Hematopoietic multipotent progenitor cell treated with erythropoietin and hydrocortisone succinate and interleukin-3 and kit ligand, for 8 days (in vitro differentiated cells): ENCODE measurements at places on chromosomes 4 and X.
A peak's percentile ranks its signal among the peaks of the same experiment; 100 is the strongest.

DNA sequence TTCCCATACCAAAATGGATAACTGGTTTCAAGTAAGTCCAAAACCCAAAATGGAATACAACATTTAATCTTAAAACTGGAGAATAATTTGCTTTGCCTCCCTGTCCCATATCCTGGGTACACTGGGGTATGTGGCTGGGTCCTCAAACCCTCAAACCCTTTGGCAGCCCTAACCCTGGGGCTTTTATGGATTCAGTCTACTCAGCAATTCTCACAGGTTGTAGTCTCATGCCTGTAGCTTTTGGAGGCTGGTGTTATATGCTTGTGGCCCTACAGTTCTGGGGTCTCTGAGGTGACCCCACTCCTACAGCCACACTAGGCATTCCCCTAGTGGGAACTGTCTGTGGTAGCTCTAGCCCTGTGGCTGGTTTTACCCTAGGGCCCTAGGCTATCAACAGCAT lies 110.5 kb upstream of the NRK start:
- DNase-seq: no peak

GRCh38 chrX:43718956-43719355 lies 62.9 kb downstream of the MAOA start:
- DNase-seq: no peak

DNA sequence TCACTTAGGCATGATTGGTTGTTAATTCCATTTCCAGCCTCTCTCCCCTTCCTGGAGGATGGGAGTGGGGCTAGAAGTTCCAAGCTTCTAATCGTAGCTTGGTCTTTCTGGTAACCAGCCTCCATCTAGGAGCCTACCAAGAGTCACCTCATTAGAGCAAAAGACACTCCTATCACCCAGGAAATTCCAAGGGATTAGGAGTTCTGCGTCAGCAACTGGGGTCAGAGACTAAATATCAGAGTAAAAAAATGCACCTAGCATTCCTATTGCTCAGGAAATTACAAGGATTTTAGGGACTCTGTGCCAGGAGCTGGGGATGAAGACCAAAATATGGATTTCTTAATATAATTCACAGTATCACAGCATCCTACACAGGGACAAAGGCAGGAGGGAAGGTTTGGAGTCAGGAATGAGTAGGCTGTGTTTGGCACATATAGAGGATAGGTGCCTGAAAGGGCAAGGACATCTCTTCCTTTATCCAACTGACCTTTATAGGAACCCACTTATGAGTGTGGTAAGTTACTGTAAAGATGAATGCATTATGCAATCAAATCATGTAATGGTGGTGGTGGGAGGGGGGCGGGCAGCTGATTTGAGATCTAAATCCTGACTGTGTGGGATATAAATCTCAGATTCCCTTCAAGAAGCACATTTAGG lies 30.5 kb upstream of the LIMCH1 start:
- DNase-seq: no peak

GRCh38 chr4:168648929-168649328 lies 152.1 kb downstream of the PALLD start:
- DNase-seq: no peak

- DNase-seq: no peak
Observed at GRCh38 chr4:7366180-7366945, 68.4 kb downstream of the PSAPL1 start.

GRCh38 chr4:133149932-133150471 lies 908 bp downstream of the PCDH10 start:
- DNase-seq: no peak

DNA sequence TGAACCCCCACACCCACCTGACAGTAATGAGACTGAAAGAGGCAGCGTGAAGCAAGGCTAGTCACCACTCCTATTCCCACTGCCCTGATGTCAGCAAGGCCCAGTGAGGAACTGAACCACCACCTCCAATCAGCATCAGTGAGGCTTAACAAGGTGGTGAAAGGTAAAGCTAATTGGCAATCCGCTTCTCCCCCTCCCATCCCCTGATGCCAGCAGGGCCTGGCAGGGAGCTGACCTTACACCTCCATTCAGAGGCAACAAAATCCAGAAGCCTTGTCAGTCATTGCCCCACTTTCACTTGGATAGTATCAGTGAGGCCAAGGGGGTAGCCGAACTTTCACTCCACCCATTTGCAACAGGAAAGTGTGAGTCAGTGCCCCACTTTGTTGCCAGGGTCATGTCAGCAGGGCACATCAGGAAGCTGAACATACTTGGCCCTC lies 60.8 kb downstream of the AWAT2 start:
- DNase-seq: no peak

DNA sequence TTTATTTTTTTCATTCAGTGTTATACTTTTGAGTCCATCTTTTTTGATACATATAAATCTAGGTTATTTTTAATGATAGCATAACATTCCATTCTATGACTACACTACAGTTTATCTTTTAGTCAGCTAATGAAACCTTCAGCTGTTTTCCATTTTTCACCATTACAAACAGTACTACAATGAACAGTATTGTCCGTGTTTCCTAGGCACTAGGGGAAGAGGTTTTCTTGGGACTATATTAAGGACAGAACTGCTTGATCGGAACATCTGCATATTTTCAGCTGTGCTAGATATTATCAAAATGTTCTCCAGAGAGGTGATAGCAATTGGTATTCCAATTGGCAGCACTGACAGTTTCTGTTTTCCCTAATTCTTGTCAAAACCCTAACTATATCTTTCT lies 44.3 kb upstream of the HCCS start:
- DNase-seq: no peak

- no peak for DNase-seq
Observed at GRCh38 chr4:24966076-24966475, 53.2 kb upstream of the CCDC149 start.

- DNase-seq: no peak
Observed at GRCh38 chr4:147453561-147454141, 27.2 kb upstream of the EDNRA start.

DNA sequence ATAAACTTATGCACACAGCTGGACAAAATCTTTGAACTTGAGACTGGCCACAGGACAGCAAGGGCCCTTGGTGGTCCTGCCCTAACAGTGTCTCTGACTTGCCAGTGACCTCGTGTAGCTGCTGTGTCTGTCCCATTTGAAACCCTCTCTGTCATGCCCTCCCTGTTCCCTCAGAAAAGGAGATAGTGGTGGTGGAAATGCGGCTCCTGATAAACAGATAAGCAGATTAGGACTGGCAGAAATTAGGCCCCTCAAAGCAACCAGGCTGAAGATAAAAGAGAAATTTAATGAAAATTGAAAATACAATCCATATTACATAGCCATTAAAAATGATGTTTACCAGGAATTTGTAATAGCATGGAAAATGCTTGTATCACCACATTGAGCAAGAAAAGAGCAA lies 136.6 kb upstream of the ATP6AP2 start:
- DNase-seq: peak; percentile 13

DNA sequence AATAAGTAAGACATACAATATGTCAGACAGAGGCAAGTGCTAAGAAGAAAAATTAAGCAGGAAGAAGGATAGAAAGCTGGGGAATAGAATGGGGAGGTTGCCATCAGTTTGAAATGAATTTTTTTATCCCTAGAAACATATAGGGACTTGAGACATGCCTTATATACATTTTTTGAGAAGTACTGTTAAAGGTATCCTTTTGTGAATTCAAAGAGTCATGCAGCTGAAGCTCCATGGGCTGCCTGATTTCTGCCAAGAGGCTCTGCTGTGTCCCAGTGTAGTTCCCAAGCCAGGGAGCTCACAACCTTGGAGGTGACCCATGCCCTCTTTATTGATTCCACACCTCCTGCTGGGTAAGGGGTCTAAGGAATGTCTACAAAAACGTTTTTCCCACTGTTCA lies 564.6 kb upstream of the DIPK2B start:
- no peak for DNase-seq

DNA sequence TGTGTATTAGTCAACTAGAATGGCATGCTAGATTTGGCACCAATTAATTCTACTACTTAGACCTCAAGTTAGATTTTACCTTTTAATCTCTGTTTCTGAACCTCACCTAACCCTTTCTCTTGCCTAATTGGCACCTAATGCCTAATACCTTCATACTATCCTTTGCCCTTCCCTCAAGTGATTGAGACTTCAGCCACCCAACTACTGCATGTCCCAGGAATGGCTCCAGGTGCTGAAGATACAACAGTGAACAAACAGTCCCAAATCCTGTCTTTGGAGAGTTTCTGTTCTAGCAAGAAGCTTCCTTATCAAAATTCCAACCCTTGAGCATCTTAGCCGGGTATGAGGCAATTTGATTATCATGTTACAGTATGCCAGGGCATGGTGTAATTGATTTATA lies 139.9 kb downstream of the CPE start:
- DNase-seq: no peak

DNA sequence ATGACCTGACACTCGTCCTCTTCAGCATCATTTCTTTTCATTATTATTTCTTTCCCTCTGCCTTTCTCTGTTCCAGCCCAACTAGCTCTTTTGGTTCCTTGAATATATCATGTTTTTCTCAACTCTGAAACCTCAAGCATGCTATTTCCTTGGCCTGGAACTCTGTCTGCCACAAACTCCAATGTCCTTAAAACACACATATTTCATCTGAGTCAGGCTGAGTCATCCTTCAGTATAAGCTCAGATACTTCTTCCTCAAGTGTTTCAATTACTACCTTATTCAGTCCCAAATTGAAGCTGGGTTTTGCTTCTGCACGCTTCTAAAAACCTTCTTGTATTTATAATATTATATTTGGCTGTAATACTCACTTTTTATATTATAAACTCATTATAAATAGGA lies 424.2 kb downstream of the PDGFC start:
- no peak for DNase-seq

DNA sequence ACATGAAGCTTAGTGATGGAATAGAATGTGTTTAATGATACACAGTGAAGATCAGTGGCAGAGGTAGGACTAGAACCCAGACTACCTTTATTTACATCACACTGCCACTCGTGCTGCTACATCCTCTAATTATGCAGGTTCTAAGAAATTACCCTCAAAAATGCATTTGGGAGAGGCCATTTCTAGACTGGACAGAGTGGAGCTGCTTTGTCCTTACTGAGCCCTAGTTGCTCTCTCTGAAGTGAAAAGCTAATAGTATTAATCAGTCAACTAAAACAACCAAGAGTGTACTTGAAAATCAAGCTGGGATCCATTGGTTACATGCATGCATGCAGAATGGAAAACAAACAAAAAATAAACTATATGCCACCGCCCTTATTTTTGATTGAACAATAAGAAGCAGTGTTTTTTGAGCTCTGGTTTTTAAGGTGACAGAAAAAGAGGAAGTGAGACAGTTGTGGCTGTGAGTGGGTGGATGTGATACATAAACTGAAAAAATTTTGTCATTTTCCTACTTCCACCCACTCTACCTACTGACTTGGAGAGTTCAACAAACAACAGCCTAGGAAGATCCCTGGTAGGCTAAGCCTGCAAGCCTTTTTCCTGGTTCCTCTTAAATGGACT lies 6.8 kb upstream of the VSIG4 start:
- DNase-seq: peak; percentile 39

DNA sequence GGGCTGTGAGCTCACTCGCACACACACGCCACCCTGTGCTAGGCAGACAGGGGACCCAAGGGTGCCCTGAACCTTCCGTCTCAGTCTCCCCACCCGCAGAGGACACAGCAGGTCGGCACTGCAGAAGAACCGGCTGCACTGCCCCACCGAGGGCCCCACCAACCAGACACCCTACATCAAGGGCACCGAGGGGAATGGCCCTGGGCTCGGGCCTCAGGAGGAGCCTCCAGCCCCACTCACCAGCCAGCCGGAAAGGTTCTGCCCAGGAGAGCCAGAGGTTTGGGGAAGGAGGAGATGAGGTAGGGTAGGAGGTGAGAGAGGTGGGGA lies 45.9 kb downstream of the FAM53A start:
- no peak for DNase-seq

DNA sequence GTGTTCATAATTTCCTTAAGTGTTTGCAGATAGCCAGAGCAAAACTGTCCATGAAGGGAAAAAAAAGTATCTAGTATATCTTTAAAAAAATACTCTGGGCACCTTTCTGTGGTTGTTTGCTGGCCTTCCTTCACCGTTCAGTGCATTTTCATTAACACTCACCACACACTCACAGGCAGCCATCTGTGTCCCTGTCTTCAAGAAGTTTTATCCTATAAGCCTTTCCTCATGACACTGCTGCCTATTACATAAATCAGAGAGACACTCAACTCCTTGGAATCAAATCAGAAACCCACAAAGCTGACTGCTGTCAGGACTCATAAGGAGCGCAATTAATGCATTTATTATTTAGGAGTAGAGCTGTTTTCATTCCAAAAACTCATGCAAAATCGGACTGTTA lies 1720.2 kb downstream of the PCDH7 start:
- DNase-seq: no peak

- DNase-seq: no peak
Observed at GRCh38 chrX:154607370-154607769, 11.7 kb downstream of the CTAG1B start.

DNA sequence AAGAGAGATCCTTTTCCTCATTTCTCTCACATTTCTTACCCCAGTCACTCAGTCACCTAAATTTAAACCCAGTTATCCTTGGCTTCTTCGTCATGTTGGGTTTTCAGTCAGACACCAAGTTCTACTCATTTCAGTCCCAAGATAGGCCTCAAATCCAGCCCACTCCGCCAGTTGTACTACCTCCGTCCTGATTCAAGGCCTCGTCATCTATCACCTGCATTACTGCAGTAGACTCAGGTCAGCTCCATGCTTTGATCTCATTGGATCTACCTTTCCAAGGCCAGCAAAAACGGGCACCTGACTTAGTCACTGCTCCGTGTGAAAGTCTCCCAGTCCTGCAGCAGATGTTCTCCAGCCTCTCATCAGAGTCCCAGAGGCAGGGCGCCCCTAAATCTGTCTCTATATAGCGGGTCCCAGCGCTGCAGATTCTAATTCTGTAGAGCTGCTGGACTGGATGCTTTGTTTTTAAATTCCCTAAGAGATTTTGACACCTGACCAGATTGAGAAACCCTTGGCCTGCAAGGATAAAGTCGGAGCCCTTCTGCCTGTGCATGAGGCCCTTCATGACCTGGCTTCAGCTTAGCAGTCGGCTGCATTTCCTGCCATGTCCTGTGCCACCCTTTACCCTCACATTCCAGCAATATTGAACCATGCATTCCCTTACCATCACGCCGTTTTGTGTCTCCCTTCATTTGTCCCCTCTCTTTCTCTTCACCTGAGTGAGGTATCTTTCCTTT lies 53.7 kb downstream of the ZFX start:
- DNase-seq: no peak
